ENCODE measurements at places on chromosomes 11 and 22. TPM values are rescaled to one million over a fixed set of nuclear protein-coding genes. Genes with fewer than 3 reads are reported as not detected.
A peak's percentile ranks its signal among the peaks of the same experiment; 100 is the strongest.

SHISA8 gene
- total RNA-seq: 46.5 TPM

TMEM135 gene
- 19.5 TPM for total RNA-seq

RIMBP3C gene
- 1.3 TPM for total RNA-seq

USH1C gene
- not detected for total RNA-seq

C11orf21 gene
- 22.8 TPM for total RNA-seq

DNAJB7 gene
- not detected for total RNA-seq

DNA sequence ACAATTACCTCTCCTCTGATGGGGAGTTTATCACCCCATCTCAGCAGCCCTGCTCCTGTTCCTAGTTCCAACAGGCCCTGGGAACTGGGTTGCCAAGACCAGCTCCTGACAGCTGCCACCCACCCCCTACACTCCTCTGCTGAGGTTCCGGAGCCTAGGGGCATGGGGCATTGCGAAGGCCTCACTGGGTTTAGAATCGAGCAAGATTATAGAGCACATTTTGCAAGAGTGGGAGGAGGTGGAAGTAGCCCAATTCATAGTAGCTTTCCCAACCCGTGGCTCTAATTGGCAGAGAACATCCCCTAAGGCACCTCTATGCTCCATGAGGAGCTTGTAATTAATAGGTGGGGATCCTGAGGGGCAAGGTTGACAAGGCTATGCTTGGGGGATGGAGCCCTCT is 23.0 kb downstream of the MYEOV start:
- H3K4me1 ChIP-seq: peaks cover 15% of the 10 kb centered on the region
- no peaks in the 10 kb centered on the region for H3K27me3 ChIP-seq
- H3K36me3 ChIP-seq: no peaks in the 10 kb centered on the region
- no peak for DNase-seq
- no peak overlapping the region for H3K27ac ChIP-seq
- no peak overlapping the region for H3K4me3 ChIP-seq

DNA sequence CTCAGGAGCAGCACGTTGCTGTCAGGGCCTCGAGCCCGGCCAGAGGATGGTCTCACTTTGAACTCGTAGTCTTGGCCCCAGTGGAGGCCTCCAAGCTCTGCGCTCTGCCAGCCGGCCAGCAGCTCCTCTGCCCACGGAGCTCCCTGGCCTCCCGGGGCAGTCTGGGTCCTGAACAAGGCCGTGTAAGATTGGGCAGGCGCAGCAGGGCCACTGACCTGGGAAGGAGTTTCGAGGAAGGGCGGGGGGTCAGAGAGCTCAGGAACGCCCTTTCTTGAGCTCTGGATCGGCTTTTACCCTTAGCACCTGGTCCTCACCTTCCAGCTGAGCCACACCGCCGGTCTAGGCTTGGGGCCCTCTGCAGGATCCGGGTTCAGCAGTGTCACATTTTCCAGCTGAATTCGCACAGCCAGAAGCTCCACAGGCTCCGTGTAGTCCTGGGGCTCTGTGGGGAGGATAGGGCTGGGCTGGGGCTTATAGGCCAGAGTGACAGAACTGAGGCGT is 2.1 kb downstream of the ROBO4 start:
- H3K36me3 ChIP-seq: no peaks in the 10 kb centered on the region
- no peaks in the 10 kb centered on the region for H3K4me1 ChIP-seq
- H3K27ac ChIP-seq: no peak overlapping the region
- DNase-seq: no peak

- DNase-seq: no peak
- H3K36me3 ChIP-seq: no peaks in the 10 kb centered on the region
- H3K27me3 ChIP-seq: no peaks in the 10 kb centered on the region
- H3K4me1 ChIP-seq: peaks cover 24% of the 10 kb centered on the region
- H3K27ac ChIP-seq: no peak overlapping the region
Observed at GRCh38 chr11:61817471-61818202, 834 bp upstream of the FADS1 start.

- DNase-seq: no peak
- no peaks in the 10 kb centered on the region for H3K27me3 ChIP-seq
- no peak overlapping the region for H3K4me3 ChIP-seq
- H3K27ac ChIP-seq: no peak overlapping the region
- H3K4me1 ChIP-seq: no peaks in the 10 kb centered on the region
- no peaks in the 10 kb centered on the region for H3K36me3 ChIP-seq
Observed at GRCh38 chr11:36101466-36101865, 157.6 kb downstream of the LDLRAD3 start.

GRCh38 chr22:46421267-46421666 is 85.8 kb downstream of the TRMU start:
- H3K36me3 ChIP-seq: peaks cover 8% of the 10 kb centered on the region
- H3K4me1 ChIP-seq: peaks cover 6% of the 10 kb centered on the region
- H3K4me3 ChIP-seq: no peak overlapping the region
- H3K27me3 ChIP-seq: no peaks in the 10 kb centered on the region
- H3K27ac ChIP-seq: peak overlapping the region; percentile 74

DNA sequence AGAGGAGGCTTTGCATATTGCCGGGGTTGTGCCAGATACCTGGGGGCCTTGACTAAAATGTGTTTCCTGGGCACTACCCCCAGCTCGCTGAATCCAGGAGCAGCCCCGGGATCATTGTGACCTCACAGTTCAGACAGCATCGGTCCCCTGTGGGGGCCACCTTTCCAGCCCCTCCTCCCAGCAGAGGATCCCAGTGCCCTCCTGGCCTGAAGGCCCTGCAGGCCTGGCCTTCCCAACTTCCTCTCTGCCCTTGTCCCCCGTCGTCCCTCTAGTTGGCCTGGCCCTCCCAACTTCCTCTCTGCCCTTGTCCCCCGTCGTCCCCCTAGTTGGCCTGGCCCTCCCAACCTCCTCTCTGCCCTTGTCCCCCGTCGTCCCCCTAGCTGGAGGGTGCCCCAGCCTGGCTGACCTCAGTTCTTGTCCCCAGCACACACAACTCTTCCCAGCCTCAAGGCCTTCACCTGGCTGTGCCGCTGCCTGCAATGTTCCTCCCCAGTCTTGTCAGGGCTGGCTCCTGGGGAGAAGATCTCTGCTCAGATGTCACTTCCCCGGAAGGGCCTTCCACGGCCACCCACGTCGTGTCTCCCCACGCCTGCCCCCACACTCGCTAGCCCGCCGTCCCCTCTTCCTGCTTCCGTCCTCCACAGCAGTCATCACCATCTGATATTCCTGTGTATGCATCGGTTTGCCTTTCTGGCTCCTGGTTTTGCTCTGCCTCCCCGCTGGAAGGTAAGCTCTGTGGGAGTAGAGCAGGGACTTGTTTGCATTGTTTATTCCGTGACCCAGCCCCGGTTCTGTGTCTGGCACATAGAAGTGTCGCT is 12.6 kb upstream of the ANO1 start:
- no peaks in the 10 kb centered on the region for H3K36me3 ChIP-seq
- H3K4me1 ChIP-seq: no peaks in the 10 kb centered on the region
- no peaks in the 10 kb centered on the region for H3K27me3 ChIP-seq
- H3K27ac ChIP-seq: no peak overlapping the region
- DNase-seq: no peak

DNA sequence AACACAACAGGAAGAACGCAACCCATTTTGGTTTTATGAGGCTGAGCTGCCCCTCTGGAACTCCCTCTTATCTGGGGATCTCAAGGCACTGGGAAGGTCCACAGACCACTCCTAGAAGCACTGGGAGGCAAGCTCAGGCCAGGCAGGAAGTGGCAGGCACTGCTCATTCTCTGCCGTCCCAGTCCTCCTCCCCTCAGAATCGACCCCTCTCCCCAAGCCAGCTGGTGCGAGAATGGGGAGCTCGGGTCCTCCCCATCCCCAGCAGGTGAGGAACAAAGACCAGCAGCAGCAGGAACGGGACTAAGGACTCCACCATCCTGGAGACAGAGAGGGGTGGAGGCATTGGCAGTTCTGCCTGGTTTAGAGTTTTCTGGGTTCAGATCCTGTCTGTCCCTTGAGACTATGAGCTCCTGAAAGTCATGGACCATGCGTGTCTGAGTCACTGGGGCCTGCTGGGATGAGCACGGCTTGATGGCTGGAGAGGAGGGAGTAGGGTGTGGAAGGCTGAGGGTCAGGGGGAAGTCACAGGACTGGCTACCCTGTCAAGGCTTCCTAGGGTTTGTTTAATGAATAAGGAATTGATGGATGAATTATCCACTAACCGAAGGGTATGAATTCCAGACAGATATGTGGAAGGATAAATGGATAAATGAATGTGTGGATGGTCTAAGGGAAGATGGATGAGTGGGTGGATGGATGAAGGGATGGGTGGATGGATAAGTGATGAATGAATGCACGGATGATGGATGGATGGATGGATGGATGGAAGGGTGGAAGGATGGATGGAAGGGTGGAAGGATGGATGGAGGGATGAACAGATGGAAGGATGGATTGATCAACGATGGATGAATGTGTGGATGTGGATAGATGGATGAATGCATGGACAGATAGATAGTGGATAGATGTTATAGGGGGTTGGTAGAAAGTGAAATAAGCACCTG is 6.4 kb downstream of the MYEOV start:
- H3K27ac ChIP-seq: no peak overlapping the region
- no peaks in the 10 kb centered on the region for H3K27me3 ChIP-seq
- no peak for DNase-seq
- H3K4me3 ChIP-seq: no peak overlapping the region
- peaks cover 48% of the 10 kb centered on the region for H3K4me1 ChIP-seq

GRCh38 chr22:17086296-17086695 is 1.5 kb downstream of the IL17RA start:
- H3K4me1 ChIP-seq: peaks cover 36% of the 10 kb centered on the region
- H3K27me3 ChIP-seq: no peaks in the 10 kb centered on the region
- no peak overlapping the region for H3K27ac ChIP-seq
- DNase-seq: no peak
- H3K4me3 ChIP-seq: no peak overlapping the region

DNA sequence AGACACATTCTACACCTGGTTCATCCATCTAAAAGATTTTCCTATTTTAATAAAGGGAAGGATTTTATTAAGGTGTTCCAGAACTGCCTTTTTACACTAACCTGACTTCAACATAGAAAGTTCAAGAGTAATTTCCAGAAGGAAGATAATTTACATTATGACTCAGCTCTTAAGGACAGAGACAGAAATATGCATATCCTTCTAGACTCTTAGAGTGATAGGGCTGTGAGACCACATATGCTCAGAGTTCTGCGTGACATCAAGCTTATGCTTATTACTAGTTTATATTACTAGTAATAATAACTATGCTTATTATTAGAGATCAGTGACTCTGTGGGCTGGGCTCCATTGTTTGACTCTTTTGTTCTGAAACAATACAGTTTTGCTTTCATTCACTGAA is 4.6 kb downstream of the PDGFD start:
- peaks cover 10% of the 10 kb centered on the region for H3K4me1 ChIP-seq
- no peak overlapping the region for H3K27ac ChIP-seq
- no peak overlapping the region for H3K4me3 ChIP-seq
- no peak for DNase-seq
- H3K36me3 ChIP-seq: no peaks in the 10 kb centered on the region

- no peak overlapping the region for H3K27ac ChIP-seq
- no peaks in the 10 kb centered on the region for H3K27me3 ChIP-seq
- no peak for DNase-seq
- H3K4me3 ChIP-seq: no peak overlapping the region
Observed at GRCh38 chr11:88631497-88631896, 294.0 kb upstream of the CTSC start.

DNA sequence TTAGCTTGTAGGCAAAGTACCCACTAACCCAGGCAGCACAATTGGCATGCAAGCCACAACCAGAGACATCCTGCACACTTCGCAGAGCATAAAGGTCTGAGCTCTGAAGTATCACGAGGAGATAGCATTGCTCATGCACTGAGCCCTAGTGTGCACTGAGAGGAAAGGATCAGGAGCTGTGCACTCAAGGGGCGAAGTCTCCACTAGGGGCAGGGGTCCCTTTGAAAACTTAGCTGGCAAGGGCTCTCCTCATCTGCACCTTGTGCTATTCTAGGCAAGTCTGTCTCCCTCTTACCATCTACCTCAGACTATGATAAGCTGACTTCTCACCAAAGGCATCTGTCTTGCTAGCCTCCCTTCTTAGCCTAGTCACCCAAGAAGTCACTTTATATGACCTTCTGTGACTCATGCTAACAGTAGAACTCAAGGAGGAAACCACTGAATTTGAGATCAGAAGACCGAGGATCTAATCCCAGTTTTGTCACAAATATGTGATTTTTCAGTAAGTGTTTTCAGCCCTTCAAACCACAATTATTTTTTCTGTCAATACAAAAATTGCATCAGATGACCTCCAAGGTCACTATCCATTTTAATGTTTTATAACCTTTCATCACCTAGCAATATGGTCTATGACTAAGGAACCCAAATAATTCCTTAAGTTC is 1078.0 kb downstream of the NTM start:
- H3K27ac ChIP-seq: no peak overlapping the region
- no peaks in the 10 kb centered on the region for H3K27me3 ChIP-seq
- DNase-seq: no peak
- no peaks in the 10 kb centered on the region for H3K4me1 ChIP-seq

GRCh38 chr11:134261626-134262488 is 8.5 kb downstream of the ACAD8 start:
- DNase-seq: no peak
- H3K36me3 ChIP-seq: peaks cover 3% of the 10 kb centered on the region
- no peaks in the 10 kb centered on the region for H3K27me3 ChIP-seq
- no peak overlapping the region for H3K27ac ChIP-seq
- no peak overlapping the region for H3K4me3 ChIP-seq

DNA sequence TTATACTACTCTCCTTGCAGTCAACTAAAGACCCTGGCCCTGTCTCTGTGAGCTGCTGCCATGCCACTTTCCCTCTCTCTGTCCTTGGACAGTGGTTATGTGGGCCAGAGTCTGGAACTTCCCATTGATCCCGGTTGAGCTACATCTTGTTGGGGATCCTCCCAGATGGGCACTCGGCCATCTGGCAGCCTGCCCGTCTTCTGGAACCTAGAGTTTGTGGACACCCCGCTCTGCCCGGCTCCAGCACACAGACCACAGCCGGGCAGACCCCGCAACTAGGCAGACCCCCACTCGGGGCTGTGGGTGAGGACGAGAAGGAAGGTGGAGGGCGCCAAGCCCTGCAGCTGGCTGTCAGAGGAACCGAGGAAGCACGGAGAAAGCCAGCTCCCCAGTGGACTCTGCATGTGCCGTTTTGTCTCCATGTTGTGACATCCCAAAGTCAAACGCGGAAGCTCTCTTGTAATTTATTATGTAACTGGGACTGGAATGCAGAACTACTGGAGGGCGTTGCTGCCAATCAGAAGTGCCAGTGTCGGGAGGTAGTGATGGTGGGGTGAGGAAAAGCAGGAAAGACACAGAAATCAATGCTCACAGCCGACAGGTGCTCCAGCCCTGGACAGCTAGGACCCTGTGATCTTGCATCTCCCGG is 207.7 kb downstream of the CEP164 start:
- H3K4me3 ChIP-seq: no peak overlapping the region
- H3K36me3 ChIP-seq: no peaks in the 10 kb centered on the region
- no peak for DNase-seq
- H3K27me3 ChIP-seq: peaks cover 9% of the 10 kb centered on the region
- no peaks in the 10 kb centered on the region for H3K4me1 ChIP-seq

GRCh38 chr11:103875855-103876510 is 160.5 kb upstream of the DDI1 start:
- DNase-seq: no peak
- H3K4me3 ChIP-seq: no peak overlapping the region
- H3K4me1 ChIP-seq: peaks cover 8% of the 10 kb centered on the region
- H3K27ac ChIP-seq: no peak overlapping the region
- peaks cover 2% of the 10 kb centered on the region for H3K27me3 ChIP-seq
